ENCODE measurements at places on chromosomes 7 and 10.

DNA sequence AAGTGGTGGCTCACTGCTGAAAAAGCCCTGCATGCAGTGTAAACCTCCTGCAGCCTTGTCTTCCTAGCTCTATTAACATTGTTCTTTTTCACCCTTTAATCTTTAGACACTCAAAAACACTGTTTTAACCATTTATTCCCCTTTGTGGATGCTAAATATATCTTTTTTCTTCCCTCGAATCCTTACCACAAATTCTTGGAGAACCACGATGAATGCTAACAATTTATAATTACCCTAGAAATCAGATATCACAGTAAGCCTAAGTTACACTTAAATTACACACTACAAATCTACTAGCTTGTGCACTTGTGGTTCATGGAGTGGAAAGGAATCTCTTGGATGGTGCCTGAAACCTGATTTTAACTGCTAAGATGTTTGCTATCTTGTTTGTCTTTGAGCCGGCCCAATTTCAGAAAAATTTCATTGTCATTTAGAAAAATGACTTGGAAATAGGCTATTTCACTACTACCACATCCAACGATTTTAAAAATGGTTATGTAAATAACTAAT lies 125.1 kb upstream of the NOBOX start:
- no peak for DNase-seq

DNA sequence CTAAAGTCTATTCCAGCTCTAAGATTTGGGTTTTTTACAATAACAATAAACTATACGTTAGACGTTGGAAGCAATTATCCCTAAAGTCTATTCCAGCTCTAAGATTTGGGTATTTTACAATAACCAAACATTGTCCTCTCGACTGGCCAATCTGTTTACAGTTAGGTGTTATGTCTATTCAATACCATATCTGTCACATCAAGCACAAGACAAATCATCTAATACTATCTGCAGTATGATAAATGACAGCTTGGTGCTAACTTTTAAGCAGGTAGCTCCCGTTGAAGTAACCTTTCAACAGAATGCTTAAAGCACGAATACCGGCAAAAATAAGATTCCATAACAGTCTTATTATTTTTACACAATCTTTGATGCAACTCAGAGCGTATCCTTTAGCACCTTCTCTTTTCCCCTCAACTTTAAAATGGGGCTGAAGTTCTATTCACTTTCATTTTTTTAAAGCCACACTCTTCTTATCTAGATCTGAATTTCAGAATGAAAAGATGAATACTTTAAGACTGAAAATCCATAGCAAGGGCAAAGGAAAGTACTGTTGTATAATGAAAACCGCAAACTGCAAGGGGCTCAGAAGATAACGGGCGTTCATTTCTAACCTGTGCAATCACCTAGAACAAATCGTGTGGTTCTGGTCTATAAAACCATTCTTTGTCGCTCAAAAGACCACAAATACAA lies 925 bp downstream of the H2AZ2 start:
- DNase-seq = no peak

DNA sequence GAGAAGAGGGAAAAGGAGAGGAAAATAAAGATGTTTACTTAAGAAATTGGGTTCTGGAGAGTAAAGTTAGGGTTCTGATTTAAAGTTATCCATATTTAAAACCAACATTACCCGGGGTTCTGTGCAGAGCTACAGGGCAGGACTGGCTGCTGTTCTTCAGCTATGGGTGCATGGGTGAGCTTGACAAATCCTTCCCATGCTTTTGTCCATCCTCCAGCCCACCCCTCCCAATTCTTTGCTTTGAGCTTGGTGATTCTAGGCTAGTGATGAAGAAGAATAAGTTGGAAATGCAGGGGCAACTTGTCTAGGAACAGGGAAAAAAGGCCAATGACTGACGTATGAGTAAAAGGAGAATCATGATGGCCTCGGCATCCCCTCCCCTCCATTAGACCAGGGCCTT lies 636.0 kb downstream of the LRMDA start:
- no peak for DNase-seq

DNA sequence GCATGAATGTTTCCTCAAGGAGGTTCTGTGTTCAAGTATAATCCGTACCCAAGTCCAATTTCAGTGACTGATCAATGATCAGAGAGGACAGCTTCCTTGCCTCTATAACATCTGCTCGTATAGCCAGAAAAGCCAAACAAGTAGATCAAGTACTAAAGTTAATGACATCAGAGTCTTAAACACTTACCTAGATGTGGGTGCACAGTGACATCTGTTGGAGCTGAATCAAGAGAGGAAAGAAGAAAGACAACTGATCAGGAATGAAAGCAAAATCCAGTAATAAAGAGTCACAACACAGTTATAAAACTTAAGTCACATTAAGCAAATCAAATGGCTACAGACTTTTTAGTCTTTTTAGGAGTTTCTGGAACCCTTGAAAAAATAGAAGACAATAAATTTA lies 236.5 kb downstream of the RELN start:
- no peak for DNase-seq

DNA sequence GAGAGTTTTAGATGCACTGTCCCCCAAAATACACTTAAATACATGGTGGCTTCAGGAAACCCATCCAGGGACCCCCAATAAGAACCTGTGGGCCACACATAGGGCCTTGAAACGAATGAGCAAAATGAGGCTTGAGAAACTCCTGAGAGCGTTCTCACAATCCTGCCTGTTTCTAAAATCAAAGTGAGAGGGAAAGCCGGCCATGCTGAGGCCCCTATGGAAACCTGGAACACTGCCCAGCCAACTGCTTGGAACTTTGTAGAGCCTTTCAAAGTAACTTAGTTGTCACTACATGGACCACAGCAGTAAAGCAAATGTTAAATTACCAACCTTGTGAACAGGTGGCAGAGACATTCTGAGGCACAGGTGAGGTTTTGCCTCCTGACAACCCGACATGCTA lies 13.4 kb downstream of the SGMS1 start:
- no peak for DNase-seq

- no peak for DNase-seq
Measured at GRCh38 chr10:58854811-58855210, 321.6 kb upstream of the PHYHIPL start.

- no peak for DNase-seq
Measured at GRCh38 chr10:123988694-123989093, 97.1 kb upstream of the CPXM2 start.

DNA sequence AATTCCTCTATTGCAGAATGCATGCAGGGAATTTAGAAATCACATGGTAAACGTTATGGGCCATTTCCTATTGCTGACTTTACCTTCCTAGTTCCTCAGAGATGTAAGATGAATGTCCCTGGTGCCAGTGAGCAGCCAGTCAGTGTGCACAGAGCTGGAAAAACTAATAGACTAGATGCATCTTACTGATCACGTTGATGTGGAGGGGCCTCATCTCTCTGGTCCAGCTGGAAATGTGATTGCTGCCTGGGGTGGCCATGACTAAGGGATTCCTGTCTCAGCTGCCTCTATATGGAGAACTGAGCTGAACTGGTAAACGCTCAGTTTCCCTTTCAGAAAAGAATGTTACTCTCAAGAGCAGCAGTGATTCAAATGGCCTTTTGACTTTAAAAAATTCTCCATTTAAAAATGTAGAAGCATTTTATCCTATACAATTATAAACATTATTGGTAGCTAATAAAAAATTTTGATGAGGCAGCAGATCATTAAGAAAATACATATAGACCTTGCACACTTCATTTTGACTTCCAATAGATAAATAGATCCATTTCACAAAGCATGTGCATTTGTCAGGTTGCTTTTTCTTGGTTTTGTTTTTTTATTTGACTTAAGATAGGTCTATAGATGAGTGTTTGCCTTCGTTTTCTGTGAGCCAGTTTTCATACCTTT lies 80.5 kb upstream of the INSYN2A start:
- DNase-seq = no peak

GRCh38 chr7:110548372-110548771 lies 542.6 kb upstream of the LRRN3 start:
- DNase-seq = no peak

DNA sequence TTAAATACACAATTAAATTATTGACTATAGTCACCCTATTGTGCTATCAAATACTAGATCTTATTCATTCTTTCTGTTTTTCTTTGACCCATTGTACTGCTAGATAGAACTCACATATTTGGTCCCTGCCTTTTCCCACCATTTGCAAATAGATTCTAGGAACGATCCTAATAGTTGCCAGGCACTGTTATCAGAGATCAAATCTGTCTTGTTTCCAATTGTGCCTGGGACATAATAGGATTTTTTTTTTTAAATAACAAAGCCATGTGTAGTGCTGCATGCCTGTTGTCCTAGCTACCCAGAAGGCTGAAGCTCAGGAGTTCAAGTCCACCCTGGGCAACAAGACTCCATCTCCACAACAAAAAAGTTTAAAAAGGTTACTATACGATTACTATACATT lies 72.0 kb downstream of the C1GALT1 start:
- no peak for DNase-seq

DNA sequence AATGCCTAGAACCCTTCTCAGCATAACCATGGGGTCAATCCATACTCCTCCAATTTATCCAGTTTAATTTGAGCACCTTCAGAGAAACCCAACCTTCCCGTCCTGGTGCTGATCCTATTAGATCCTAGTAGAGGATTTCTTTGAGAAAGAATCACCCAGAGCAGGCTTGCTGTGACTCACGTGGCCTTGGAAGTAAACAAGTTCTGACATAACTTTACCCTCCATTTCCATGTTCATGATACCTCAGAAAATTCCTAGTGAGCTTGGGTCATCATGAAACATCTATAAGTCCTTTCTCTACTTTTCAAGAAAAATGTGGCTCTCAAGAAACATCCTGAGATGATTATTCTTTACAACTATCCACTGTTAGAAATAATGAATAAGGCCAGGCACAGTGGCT lies 71.7 kb downstream of the PRLHR start:
- DNase-seq = no peak

- DNase-seq = no peak
Measured at GRCh38 chr7:76050545-76050944, 2.6 kb downstream of the MDH2 start.

DNA sequence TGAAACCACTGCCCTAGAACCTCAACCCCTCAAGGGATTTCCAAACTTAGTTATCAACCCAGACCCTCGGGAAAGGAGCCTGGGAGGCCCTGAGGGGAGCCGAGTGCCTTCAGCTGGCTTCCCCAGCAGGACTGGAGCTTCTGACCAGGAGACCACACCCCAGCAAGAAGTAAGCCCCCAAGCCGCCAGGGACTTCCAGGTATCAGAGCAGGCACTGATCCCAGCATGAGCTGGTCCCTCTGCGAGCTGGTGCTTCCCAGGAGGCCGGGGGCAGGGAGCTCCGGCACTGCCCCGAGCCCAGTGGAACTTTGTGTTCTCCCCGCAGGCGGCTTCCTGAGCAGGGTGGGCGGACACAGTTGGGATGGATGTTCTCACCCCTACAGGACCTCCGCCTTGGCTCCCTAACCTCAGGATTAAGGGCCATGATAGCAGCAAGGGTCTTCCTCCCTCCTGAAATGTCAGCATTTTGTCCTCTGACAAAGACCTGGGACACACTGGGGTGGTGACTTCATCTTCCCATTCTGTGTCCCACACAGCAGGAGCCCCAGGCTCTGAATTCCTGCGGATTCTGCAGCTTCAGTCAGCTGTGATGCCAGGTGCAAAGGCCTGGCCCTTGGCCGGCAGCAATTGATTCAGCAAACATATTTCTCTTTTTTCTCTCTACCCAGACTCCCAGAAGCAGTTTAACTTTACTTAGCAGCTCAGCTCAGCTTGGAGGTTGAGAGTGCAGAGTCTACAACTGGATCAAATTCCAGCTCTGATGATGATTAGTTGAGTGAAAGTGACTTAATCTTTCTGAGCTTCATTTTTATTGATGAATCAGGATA lies 11.6 kb downstream of the ATP6V0E2 start:
- no peak for DNase-seq

DNA sequence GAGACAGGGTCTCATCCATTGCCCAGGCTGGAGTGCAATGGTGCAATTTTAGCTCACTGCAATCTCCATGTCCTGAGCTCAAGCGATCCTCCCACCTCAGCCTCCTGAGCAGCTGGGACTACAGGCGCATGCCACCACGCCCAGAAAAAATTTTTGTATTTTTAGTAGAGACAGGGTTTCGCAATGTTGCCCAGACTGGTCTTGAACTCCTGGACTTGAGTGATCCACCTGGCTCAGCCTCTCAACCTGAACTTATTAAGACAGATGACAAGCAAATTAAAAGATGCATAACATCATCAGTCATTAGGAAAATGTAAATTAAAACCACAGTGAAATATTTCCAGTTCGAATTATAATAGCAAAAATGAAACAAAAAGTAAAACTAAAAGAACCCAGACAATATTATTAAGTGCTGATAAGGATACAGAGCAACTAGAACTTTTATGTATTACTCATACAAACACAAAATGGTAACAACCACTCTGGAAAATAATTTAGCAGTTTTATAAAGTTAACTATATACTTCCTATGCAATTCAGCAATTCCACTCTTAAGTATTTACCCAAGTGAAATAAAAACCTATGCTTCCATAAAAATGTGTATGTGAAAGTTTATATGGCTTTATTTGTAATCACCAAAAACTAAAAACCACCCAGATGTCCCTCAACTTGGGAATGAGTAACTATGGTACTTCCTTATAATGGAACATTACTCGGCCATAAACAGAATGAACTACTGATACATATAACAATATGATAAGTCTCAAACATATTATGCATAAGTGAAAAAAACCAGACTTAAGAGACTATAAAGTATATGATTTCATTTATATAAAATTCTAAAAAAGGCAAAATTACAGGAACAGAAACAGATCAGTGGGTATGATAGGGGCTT lies 15.3 kb downstream of the ZFAND4 start:
- no peak for DNase-seq

- DNase-seq = peak; percentile 77
Measured at GRCh38 chr10:102413053-102413705, 5.4 kb downstream of the PSD start.

- DNase-seq = no peak
Measured at GRCh38 chr10:119135513-119135881, 30.0 kb downstream of the SFXN4 start.

DNA sequence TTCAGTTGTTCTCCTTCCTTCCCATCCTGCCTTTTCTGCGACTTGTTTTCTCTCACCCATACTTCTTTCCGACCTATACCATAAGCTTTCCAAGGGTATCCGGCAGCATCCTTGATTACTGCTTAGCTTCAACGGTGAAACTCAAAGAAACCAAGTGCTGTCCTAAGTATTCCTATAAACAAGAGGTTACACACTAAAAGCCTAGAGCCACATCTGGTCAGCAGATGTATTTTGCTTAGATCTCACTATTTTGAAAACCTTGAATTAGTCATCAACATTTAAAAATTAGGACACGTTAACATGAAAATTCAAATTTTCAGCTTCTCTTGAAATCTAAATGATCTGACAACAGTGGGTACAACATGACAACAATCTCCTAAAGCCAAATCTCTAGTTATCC lies 20.0 kb downstream of the ARHGAP21 start:
- DNase-seq = no peak

- peak; percentile 11 for DNase-seq
Measured at GRCh38 chr10:89327803-89328441, at the start of gene IFIT3. TSS of gene IFIT3 (plus strand) at chr10:89327997. CDS start at chr10:89328074, 77 bp downstream.

DNA sequence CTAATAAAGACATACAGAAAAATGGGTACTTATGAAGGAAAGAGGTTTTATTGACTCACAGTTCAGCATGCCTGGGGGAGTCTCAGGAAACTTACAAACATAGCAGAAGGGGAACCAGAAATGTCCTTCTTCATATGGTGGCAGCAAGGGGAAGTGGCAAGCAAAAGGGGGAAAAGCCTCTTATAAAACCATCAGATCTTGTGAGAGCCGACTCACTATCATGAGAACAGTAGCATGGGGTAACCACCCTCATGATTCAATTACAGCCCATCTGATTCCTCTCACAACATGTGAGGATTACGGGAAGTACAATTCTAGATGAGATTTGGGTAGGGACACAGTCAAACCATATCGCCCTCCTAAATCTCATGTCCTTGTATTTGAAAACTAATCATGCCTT lies 1305.4 kb upstream of the SORCS1 start:
- DNase-seq = no peak

Measured in GM13976 (cell line).